NCI-H460 (cell line): ENCODE measurements at places on chromosomes 7 and 10. TPM values are rescaled to one million over a fixed set of nuclear protein-coding genes. Genes with fewer than 3 reads are reported as not detected.

- no peak for DNase-seq
These were observed 195.5 kb downstream of the PRKG1 start for GRCh38 chr10:51269821-51270220.

DNA sequence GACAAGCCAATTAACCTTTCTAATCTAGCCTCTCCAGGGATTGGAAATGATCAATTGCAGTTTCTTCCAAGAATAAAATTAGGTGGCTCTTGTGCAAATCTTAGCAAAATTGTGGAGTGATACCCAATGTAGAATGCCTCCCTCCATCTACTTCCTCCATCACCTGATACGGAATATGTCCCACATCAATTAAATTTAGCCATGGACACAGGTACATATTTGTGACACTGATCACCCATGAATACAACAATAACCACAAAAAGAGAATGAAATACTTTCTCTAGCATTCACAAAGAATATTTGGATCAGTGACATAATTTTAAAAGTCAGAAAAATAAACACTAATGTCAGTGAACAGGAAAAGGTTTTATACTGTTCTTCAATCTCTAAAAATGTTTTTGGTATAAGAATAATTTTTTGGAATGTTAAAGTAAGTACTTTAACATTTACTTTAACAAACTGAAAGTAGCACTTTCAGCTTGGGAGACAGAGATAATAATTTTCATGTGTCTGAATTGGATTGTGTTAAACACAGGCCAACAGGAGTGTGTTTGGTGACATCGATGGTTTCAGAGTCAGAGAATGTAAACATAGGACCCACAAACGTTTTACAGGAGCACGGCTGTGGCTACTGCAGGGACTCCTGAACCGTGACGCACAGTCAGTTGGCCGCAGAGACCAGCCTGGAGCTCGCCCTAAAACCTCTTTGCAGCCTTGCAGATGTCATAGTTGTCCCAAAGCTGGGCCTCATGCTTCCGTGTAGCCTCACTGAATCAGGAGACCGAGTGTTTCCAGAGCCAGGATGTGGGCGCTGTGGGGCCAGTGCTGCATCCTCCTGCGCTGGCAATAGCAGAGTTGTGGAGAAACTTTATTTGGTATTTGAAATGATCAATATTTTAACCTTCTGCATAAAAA lies 7.2 kb downstream of the RBM20 start:
- DNase-seq, result no peak

DNA sequence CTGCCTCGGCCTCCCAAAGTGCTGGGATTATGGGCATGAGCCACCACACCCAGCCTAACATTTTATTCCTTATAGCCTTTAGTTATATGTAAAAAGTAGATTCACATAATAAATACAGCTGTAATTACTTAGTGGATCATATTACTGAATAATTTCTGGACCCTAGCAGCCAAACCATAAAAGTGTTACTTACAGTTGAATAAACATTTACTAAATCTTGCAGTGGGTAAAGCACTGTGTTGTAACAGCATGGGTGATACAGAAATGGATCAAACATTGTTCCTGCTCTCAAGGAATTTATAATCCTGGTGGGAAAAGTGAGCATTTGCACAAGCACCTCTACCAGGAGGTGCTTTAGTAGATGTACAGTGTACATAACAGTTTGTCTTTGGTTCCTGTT lies 25.0 kb downstream of the BPGM start:
- DNase-seq, result no peak

- DNase-seq, result peak; percentile 9
These were observed 168.4 kb downstream of the SORCS3 start for GRCh38 chr10:104809288-104810090.

GRCh38 chr10:90751107-90751997 lies 106.5 kb downstream of the HTR7 start:
- DNase-seq, result peak; percentile 54

- no peak for DNase-seq
These were observed 296.7 kb upstream of the KLF6 start for GRCh38 chr10:4081685-4082111.

GRCh38 chr7:92259610-92260247 lies 14.0 kb downstream of the ANKIB1 start:
- no peak for DNase-seq

- DNase-seq, result no peak
These were observed 528.8 kb upstream of the PCDH15 start for GRCh38 chr10:55329796-55330195.

GRCh38 chr10:3347413-3348182 lies 175.0 kb upstream of the PITRM1 start:
- no peak for DNase-seq

DNA sequence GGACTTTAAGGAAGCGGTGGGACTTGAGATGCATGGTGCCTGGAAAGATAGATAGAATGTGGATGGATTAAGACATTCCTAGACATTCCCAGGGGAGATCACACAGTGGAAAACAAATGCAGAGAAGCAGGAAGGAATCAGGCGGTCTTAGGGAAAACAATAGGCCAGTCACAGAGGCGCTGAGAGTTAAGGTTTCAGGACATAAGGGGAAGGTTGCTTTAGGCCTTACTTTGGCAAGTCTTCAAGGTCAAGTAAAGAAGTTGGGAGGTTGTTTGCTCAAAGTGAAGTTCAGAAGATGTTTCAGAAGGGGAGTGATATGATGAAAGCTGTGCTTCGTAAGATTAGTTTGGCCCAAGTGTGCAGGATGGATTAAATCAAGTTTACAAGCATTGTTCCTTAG lies 109.4 kb downstream of the SUGCT start:
- no peak for DNase-seq

DNA sequence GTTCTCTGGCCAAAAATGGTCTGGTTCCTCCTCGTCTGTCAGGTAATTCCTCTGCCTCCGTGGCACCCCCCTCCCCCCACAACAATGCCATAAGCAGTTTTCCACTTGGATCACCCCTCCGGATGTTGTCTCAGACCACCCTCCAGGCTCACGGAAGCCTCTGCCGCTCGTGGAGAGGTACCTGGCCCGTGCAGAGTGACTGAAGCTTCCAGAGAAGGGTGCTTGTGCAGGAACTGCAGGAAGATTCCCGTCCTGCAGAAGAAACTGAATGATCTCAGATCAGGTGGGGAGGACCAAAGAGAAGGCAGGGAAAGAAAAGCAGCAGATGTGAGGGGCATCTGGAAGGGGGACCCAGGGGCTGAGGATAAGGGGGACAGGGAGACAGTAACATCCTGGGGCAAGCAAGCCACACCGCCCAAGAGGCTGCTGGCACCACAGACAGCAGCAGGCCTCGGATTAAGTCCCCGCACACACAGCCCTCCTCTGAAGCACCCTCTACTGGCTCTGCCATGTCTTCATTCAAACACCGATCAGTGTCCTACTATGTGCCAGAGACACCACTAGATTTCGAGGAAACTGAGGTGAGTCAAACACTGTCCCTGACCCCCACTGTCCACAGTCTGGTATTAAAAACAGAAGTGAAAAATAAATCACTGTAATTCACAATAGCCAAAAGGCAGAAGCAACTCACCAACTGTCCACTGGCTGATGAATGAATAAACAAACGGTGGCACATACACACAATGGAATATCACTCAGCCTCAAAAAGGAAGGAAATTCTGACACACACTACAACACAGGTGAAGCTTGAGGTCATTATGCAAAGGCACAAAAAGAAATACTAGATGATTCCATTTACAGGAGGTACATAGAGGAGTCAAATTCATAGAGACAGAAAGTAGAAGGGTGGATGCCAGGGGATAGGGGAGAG lies 26.4 kb downstream of the KIAA1549 start:
- DNase-seq, result no peak

DNA sequence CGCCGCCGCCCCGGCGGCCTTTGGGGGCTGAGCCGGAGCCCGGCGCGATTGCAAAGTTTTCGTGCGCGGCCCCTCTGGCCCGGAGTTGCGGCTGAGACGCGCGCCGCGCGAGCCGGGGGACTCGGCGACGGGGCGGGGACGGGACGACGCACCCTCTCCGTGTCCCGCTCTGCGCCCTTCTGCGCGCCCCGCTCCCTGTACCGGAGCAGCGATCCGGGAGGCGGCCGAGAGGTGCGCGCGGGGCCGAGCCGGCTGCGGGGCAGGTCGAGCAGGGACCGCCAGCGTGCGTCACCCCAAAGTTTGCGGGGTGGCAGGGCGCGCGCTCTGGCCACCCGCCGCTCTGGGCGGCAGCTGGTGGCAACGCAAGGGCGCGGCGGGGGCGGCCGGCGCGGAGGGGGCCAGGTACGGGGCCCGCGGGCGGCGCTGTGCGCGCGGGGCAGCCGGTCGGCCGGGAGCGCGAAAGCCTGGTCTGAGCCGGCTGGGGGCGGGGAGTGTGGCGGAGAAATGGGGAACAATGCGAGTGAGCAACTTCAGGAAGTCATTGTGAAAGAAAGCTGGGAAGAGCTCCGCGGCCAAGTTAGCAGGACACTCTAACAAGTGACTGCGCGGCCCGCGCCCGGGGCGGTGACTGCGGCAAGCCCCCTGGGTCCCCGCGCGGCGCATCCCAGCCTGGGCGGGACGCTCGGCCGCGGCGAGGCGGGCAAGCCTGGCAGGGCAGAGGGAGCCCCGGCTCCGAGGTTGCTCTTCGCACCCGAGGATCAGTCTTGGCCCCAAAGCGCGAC lies at the start of gene IKZF1:
IKZF1 (plus strand) TSS at position 588 of the 782 bp plus-strand sequence. CDS start 14,346 bp downstream, outside the sequence.
- DNase-seq, result no peak

DNA sequence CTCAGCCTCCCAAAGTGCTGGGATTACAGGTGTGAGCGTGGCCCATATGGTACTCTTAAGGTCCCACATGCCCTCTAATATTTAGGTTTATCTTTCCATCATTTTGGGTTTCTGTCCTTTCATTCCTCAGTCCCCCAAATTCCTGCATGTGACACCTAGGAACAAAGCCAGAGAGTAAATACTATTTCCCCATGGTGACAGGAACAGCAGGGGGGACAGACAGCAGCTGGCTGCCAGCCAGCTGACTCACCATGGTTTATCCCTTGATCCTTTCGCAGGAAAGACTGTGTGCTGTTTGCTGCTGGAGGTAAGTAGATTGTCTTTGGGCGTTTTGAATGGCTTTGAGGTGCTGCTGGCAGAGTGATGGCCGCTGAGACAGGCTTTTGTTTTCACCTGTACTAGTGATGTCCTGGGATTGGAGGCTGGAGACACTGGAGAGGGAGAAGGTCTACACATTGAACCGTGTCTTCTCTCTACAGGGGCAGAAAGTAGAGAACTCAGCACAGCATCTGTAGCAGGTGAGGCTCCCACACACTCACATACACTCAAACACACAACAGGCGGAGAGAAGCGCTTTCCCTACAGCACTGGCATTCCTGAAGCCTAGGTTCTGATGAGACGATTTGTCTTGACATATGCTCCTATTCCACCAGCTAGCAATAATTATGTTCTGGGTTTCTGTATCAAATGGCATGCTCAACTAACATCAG lies 83.7 kb upstream of the EFCAB10 start:
- DNase-seq, result no peak

- no peak for DNase-seq
These were observed 12.6 kb upstream of the WAC start for GRCh38 chr10:28520346-28520745.

GRCh38 chr7:33824911-33825459 lies 80.4 kb upstream of the BMPER start:
- DNase-seq, result no peak

GRCh38 chr10:119319920-119320258 lies 112.5 kb downstream of the GRK5 start:
- no peak for DNase-seq

- no peak for DNase-seq
These were observed 720.1 kb downstream of the TYW1 start for GRCh38 chr7:67716729-67717128.

DNA sequence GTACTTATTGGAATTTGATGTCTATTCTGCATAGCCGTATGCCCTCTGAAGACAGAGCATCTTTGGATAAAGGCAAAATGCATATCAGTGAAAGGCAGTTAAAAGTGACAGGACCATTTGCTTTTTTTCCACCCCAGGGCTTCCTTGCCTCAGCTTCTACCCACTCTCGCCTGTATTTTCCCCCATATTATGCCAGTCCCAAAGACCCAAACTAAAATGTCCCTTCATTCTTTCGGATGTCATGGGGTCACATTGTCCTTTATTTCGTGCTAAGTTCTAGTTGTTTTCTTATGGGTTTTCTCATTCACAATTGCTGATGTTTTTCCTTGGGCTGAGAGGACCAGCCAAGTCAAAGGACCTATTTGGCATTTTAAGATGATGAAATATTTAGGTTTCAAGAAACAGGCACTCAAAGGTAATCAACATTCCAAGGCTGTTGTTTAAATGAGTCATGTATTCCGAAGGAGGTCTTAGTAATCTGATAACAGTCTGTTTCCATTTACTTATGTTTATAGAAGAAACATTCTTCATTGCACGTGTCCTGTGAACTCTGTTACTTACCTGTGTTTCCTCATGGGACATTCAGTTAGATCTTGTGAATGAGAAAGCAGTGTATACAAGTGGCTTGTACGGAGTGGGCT lies 74.1 kb downstream of the DNAH11 start:
- DNase-seq, result peak; percentile 24

DNA sequence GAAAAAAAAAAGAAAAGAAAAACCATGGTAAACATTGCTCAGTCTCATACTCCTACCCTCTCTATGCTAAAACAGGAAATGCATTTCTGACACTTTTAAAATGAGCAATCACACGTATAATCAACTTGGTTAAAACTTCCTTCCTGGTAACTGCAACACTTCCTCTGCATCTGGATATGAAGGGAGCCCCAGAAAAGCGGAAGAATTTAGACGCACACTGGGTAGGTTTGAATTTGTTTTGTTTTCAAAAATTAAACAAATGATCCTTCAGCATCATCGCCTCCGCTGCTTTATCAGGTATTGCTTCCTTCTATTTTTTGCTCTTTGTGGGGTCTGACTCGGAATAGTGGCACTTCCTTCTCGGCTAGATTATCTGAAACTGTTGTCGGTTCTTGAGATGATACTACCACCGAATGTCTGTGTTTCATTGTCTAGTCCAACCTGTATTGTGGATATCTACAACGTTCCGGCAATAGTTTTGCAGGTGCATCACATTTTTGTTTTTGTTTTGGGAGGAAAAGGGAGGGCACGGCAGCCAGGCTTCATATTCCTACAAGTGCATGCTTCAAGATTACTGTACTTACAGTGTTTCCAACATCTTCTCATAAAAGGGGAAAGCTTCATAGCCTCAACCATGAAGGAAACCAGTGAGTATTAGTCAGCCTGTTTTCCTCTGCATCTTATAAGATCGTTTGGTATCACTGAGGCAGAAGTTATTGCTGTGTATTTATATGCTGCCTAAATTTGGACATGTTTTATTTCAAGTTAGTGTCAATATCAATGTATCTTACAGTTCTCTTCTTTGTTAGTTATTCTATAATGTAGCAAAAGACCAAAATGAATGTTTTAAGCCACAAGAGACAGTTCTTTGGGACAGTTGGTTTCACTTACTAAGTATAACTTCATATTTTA lies at the start of gene PIK3CG:
PIK3CG (plus strand) TSS at position 153 of the 912 bp plus-strand sequence. CDS start 2,280 bp downstream, outside the sequence.
- DNase-seq, result no peak

The HOGA1 gene
- 1.4 TPM in 2 replicates for total RNA-seq

The TECTB gene
- not detected in 2 replicates for total RNA-seq

The KCNH2 gene
- 0.27 and 0.58 TPM in 2 replicates for total RNA-seq

The OR13A1 gene
- not detected in 2 replicates for total RNA-seq

The STEAP1B gene
- 5.1 and 5.4 TPM in 2 replicates for total RNA-seq

The BTBD16 gene
- total RNA-seq, result 0.43 and 0.45 TPM in 2 replicates

The WNT16 gene
- total RNA-seq, result not detected in 2 replicates

The IRF5 gene
- total RNA-seq, result 6.5 and 9.3 TPM in 2 replicates

The SH2D4B gene
- total RNA-seq, result 0.02 TPM in 1 of 2 replicates, not detected in the other
